Transverse colon (tissue), 4 donors: ENCODE measurements at places on chromosomes 11 and 22. TPM values are rescaled to one million over a fixed set of nuclear protein-coding genes. Genes with fewer than 3 reads are reported as not detected.
A peak's percentile ranks its signal among the peaks of the same experiment; 100 is the strongest.

DNA sequence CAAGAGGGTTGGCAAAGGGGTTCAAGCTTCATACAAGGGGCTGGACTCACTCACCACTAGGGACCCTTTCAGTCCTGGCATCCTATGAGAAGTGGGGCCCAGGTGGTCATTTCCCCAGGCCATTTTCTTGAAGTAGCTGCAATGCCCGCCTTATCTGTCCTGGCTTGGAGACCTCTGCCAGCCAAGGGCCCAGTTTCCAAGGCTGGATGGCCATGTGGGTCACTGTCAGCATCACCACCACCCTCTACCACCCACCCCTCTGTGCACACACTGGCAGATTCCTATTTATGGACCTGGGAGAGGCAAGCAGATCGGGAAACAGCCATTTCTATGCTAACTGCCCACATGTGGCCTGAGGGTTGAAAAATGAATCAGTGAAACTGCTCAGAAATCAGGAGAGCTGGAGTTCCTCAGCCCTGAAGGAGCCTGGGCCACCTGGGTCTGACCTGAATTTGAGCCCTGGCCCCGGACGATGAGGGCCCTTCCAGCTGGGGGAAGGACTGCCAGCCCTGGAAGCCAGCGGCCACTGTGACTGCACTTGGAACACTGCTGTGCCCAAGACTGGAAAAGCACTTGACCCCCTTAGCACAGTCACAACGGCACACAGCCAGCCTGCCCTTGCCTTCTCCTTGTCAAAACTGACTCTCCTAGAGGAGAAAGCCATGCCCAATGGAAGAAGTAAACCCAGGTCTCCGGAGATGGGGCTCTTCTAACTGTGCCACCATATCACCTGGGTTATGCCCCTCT lies 442.2 kb downstream of the BUD13 start:
- H3K4me3 ChIP-seq = no peak overlapping the region
- no peaks in the 10 kb centered on the region for H3K36me3 ChIP-seq
- H3K27ac ChIP-seq = no peak overlapping the region
- no peaks in the 10 kb centered on the region for H3K27me3 ChIP-seq
- no peaks in the 10 kb centered on the region for H3K4me1 ChIP-seq
- DNase-seq = no peak

- no peaks in the 10 kb centered on the region for H3K27me3 ChIP-seq
- H3K27ac ChIP-seq = no peak overlapping the region
- H3K4me1 ChIP-seq = peaks cover 4% of the 10 kb centered on the region
- no peak for DNase-seq
- no peak overlapping the region for H3K4me3 ChIP-seq
Measured at GRCh38 chr11:4464216-4465159, 15.4 kb downstream of the OR52K2 start.

OR52H1 gene
- 0.79 TPM for total RNA-seq

- peaks cover 23% of the 10 kb centered on the region for H3K4me1 ChIP-seq
- no peak for DNase-seq
- peak overlapping the region; percentile 81 for H3K4me3 ChIP-seq
- no peaks in the 10 kb centered on the region for H3K27me3 ChIP-seq
Measured at GRCh38 chr11:62645671-62645945, 805 bp downstream of the GANAB start.

MRGPRX4 gene
- not detected for total RNA-seq

DNA sequence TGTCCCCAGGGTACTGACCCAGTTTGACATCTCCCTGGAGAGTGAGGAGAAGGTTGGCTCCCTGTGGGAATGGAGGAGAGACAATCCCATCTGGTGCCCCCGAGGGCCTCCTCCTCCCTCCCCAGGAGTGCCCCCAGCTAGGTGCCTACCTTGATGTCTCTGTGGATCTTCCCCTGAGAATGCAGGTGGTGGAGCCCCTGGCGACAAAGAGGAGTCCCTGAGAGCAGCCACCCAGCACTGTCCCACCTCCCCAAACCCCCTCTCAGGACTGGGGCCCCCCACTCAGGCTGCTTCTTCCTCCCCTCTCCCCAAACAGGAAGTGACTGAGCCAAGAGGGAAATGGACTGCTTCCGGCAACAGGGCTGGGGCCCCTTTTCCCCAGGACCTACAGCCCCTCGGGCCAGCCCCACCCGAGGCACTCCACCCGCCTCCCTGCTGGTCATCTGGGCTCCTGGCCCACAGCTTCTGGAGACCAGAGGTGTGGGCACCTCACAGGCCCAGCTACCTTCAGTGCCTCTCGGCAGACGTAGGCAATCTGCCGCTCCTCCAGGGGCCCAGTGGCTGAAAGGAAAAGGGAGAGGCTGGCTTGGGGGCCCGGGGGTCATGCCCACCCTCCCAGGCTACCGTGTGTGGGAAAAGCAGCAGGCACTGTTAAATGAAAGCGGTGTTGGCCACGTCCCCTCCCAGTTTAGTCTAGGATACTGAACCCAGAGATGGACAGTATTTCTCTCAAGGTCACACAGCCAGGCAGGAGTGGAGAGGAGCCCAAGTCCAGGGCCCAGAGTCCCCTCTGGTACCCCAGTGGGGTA lies 1.2 kb downstream of the MAP4K2 start:
- H3K27me3 ChIP-seq = no peaks in the 10 kb centered on the region
- H3K27ac ChIP-seq = peak overlapping the region; percentile 87
- H3K4me3 ChIP-seq = no peak overlapping the region

DNA sequence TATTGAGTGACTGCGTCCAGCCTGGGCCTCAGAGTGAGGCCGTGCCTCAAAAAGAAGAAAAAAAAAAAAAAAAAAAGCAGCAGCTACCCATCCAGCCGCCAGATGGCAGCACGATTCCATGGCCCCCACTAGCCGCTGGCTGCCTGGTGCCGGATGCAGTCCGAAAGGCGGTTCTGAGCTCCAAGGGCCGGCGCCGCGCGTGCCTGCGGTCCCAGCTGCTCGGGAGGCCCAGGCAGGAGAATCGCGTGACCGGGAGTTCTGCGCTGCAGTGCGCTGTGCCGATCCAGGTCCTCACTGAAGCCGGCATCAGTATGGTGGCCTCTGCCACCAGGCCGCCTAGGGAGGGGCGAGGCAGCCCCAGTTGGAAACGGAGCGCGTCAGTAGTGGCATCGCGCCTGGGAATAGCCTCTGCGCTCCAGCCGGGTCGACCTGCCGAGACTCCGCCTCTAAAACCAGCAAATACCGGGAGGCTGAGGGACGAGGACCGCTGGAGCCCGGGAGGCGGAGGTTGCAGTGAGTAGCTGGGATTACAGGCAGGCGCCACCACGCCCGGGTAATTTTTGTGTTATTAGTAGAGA lies 19.3 kb downstream of the SCARF2 start:
- H3K36me3 ChIP-seq = no peaks in the 10 kb centered on the region
- H3K27me3 ChIP-seq = peaks cover 4% of the 10 kb centered on the region
- peak; percentile 79 for DNase-seq
- peak overlapping the region; percentile 43 for H3K27ac ChIP-seq
- peaks cover 9% of the 10 kb centered on the region for H3K4me1 ChIP-seq

DNA sequence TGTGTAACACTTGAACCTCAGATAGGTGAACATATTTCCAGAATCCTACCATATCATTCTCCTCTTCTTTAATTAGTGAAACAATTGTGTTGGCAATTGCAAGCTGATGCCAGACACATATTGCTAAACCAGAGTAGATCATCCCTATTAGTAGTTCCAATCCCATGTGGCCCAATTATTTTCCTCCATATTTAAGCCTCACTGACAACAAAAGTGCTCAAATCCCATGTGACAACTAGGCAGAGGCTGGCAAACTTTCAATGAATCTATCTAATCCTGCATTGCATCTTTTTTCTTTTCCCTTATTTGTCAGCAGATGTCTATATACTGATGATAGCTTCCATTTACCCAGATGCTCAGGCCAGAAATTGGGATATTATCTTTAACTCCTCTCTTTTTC lies 90.4 kb downstream of the GRIA4 start:
- DNase-seq = no peak
- H3K4me3 ChIP-seq = no peak overlapping the region
- H3K36me3 ChIP-seq = no peaks in the 10 kb centered on the region
- no peak overlapping the region for H3K27ac ChIP-seq
- H3K27me3 ChIP-seq = no peaks in the 10 kb centered on the region

SLC22A9 gene
- not detected for total RNA-seq

CCDC89 gene
- 1.00 TPM for total RNA-seq

- no peaks in the 10 kb centered on the region for H3K36me3 ChIP-seq
- H3K27ac ChIP-seq = no peak overlapping the region
- H3K4me3 ChIP-seq = no peak overlapping the region
Measured at GRCh38 chr11:2860636-2861035, 24.9 kb downstream of the CDKN1C start.

DNAJB7 gene
- total RNA-seq = 0.64 TPM

- no peaks in the 10 kb centered on the region for H3K27me3 ChIP-seq
- no peak overlapping the region for H3K4me3 ChIP-seq
- no peaks in the 10 kb centered on the region for H3K4me1 ChIP-seq
- no peak for DNase-seq
- no peak overlapping the region for H3K27ac ChIP-seq
Measured at GRCh38 chr11:21446939-21447590, 745.8 kb upstream of the ANO5 start.

DNA sequence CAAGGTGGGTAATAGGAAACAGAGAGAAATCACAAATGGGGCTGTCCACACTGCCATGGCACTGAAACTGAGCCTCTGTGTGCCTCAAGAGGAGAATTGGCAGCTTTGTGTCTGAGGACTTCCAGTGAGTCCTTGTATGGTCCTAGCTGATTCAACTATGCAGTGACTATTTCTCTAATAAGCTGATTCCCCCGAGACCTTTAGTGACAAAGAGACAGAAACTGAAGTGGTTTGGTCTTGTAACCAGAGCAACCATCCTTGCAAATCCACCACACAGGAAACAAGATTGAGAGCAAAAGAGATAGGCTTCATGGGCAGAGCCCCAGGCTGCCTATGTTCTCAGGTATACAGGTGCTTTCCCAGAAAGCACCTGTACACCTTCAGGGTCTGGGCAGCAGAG lies 1038.5 kb downstream of the NTM start:
- H3K27ac ChIP-seq = no peak overlapping the region
- H3K4me3 ChIP-seq = no peak overlapping the region
- H3K36me3 ChIP-seq = no peaks in the 10 kb centered on the region
- DNase-seq = no peak
- H3K4me1 ChIP-seq = no peaks in the 10 kb centered on the region

OR6T1 gene
- not detected for total RNA-seq
